Type B pancreatic cell (in vitro differentiated cells): ENCODE measurements at places on chromosomes 4 and X. TPM values are rescaled to one million over a fixed set of nuclear protein-coding genes. Genes with fewer than 3 reads are reported as not detected.

FGF2 gene
- 0.98 and 6.5 TPM in 2 replicates for total RNA-seq

MEPE gene
- not detected in 2 replicates for total RNA-seq

RAI2 gene
- 5.7 and 7.9 TPM in 2 replicates for total RNA-seq

CENPVL1 gene
- total RNA-seq, result 0.33 and 0.85 TPM in 2 replicates

SSX3 gene
- not detected in 2 replicates for total RNA-seq

GRCh38 chrX:119614776-119615175 lies 8.6 kb upstream of the NKRF start:
- no peak overlapping the region for H3K27ac ChIP-seq
- H3K36me3 ChIP-seq, result no peaks in the 10 kb centered on the region
- no peaks in the 10 kb centered on the region for H3K27me3 ChIP-seq
- DNase-seq, result no peak
- peaks cover under 1% of the 10 kb centered on the region for H3K4me1 ChIP-seq
- no peak overlapping the region for H3K4me3 ChIP-seq

- H3K4me3 ChIP-seq, result no peak overlapping the region
- H3K4me1 ChIP-seq, result peaks cover 7% of the 10 kb centered on the region
- H3K27ac ChIP-seq, result no peak overlapping the region
- H3K27me3 ChIP-seq, result peaks cover 4% of the 10 kb centered on the region
Measured at GRCh38 chr4:53818104-53818503, 226.8 kb upstream of the LNX1 start.

GRCh38 chrX:129652565-129653169 lies 2.1 kb downstream of the APLN start:
- H3K4me1 ChIP-seq, result no peaks in the 10 kb centered on the region
- H3K27me3 ChIP-seq, result peaks cover 52% of the 10 kb centered on the region
- DNase-seq, result no peak
- H3K27ac ChIP-seq, result no peak overlapping the region

GRCh38 chr4:26473893-26474292 lies 16.4 kb downstream of the CCKAR start:
- H3K27ac ChIP-seq, result no peak overlapping the region
- no peaks in the 10 kb centered on the region for H3K36me3 ChIP-seq
- H3K4me3 ChIP-seq, result no peak overlapping the region
- H3K27me3 ChIP-seq, result peaks cover 11% of the 10 kb centered on the region
- DNase-seq, result no peak

DNA sequence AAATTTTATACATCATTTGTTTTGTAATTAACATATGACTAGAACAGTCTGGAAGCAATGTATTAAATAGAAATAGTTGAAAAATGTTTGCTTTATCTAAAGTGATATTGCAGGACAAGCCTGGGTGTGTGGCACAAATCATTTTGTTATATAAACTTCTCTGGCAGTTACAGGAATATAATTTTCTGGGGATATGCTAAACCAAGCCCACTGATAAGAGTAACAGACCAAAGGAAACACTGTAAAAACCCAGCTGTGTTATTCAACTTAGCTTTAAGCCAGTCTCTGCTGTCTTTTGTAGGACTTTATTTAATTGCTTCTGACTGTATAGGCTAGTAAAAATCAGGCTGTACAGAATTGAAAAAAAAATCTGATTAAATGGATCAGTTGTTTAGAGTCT lies 156.2 kb downstream of the NR3C2 start:
- H3K4me1 ChIP-seq, result peaks cover 26% of the 10 kb centered on the region
- no peaks in the 10 kb centered on the region for H3K36me3 ChIP-seq
- no peak overlapping the region for H3K4me3 ChIP-seq
- no peaks in the 10 kb centered on the region for H3K27me3 ChIP-seq

GRCh38 chr4:76659103-76659490 lies 224.1 kb downstream of the SHROOM3 start:
- no peaks in the 10 kb centered on the region for H3K27me3 ChIP-seq
- DNase-seq, result no peak
- no peaks in the 10 kb centered on the region for H3K36me3 ChIP-seq
- no peak overlapping the region for H3K4me3 ChIP-seq

- H3K36me3 ChIP-seq, result no peaks in the 10 kb centered on the region
- DNase-seq, result no peak
- H3K27me3 ChIP-seq, result no peaks in the 10 kb centered on the region
- H3K27ac ChIP-seq, result no peak overlapping the region
- H3K4me1 ChIP-seq, result peaks cover 12% of the 10 kb centered on the region
- no peak overlapping the region for H3K4me3 ChIP-seq
Measured at GRCh38 chrX:69289046-69289792, 124.0 kb upstream of the PJA1 start.

DNA sequence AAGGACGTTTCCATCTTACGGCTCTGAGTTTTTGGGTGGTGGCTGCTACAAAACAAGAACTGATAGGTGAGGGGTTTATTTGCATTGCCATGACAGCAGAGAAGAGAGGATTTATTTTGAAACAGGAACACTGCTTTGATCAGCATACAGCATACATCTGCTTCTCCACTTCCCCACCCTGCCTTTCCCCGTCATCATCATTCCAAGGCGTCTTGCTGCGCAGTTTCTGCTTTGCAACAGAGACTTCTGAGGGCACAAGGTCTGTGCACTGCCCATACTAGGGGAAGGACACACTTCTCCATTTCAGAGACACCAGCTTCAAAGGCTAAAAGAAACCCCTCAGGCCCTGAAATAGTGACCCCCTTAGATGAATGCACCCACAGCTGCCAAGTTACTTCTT lies 19.1 kb downstream of the STARD8 start:
- no peak for DNase-seq
- no peaks in the 10 kb centered on the region for H3K27me3 ChIP-seq
- H3K36me3 ChIP-seq, result no peaks in the 10 kb centered on the region
- no peak overlapping the region for H3K4me3 ChIP-seq
- H3K27ac ChIP-seq, result no peak overlapping the region
- peaks cover 17% of the 10 kb centered on the region for H3K4me1 ChIP-seq

DNA sequence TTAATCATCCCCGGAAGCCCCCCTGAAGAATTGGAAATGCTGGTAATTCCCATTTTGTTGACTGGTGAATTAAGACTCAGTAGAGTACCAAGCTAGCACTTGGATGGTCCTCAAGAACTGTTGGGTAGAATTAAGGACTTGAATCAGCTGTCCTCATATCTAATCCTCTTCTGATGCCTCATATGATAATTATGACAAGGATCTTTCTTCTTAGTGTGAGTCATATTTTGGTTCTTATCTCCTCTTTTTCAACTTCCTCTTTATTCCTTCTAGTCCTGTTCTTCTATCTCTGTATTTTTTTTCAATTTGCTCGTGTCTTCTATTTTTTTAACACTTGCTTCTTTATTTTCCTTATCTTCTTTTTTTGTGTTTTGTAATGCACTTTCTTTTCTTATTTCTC lies 206.3 kb upstream of the ANXA3 start:
- no peak for DNase-seq
- peaks cover 12% of the 10 kb centered on the region for H3K36me3 ChIP-seq
- no peaks in the 10 kb centered on the region for H3K27me3 ChIP-seq

DNA sequence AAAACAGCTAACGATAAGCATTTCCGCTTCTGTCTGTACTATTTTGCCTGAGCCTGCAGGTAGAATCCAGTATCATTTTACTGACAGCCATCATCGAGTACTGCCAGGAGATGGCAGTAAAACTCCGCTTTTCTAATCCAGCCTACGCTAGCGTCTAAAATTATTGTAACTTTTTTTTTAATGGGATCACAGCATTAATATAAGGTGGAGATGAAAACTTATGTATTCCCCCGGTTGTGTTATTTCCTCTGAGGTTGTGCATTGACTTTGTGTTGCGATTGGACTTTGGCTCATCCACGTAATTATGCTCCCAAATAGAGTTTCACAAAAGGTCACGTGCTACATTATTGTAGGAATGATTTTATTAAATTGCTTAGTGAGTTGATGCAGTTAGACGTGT lies 248.1 kb downstream of the C4orf33 start:
- no peak for DNase-seq
- no peaks in the 10 kb centered on the region for H3K36me3 ChIP-seq
- H3K27ac ChIP-seq, result no peak overlapping the region
- H3K4me1 ChIP-seq, result peaks cover 34% of the 10 kb centered on the region

DNA sequence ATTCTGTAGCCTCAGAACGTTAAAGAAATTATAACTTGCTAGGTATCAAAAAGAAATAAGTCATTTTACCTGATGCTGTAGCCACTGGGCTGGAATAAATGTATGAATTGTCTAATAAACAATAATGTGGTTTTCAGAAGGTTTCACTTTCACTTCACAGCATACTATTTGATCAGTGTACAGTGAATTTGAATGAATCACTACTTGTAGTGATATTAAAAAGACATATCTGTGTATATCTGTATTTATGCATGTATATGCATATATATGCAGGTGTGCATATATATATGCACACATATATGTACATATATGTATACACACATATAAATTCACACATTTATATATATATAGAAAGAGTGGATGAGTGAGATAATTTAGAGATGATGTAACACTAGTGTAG lies 440.0 kb upstream of the PCDH10 start:
- H3K27ac ChIP-seq, result no peak overlapping the region
- no peaks in the 10 kb centered on the region for H3K4me1 ChIP-seq
- H3K4me3 ChIP-seq, result no peak overlapping the region
- H3K27me3 ChIP-seq, result no peaks in the 10 kb centered on the region
- no peaks in the 10 kb centered on the region for H3K36me3 ChIP-seq

DNA sequence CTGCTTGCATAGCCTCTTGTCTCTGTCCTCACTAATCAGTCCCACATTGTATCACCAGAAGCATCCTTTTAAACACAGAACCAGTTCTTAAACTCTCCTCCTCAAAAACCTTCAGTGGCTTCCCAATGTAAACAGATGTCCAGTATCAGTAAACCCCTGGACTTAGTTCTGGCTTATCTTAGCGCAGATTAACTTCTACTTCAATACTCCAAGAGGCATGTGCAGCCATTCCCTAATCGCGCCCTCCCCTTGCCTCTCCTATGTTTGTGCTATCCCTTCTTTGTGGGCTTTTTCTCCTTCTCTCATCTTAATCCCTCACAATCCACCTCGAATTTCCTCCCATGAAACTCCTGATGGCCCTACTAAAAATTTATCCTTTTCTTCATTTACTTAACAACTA lies 193.8 kb downstream of the FBXO8 start:
- DNase-seq, result no peak
- H3K4me3 ChIP-seq, result no peak overlapping the region
- H3K27me3 ChIP-seq, result peaks cover 9% of the 10 kb centered on the region
- H3K36me3 ChIP-seq, result no peaks in the 10 kb centered on the region
- no peak overlapping the region for H3K27ac ChIP-seq
- peaks cover 16% of the 10 kb centered on the region for H3K4me1 ChIP-seq

DNA sequence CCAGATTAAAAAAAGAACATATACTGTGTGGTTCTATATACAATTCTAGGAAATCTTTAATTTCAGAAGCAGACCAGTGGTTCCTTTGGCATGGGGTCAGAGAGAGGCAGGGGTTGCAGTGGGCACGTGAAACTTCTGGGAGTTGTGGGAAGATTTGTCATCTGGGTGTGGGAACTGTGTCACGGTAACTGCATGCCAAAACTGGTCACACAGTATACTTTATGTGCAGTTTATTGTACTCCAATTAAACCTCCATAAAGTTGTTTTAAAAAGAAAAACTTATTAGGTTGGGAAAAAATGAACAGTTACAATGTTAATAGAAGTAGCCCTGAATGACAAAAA lies 26.7 kb upstream of the STS start:
- H3K36me3 ChIP-seq, result peaks cover 34% of the 10 kb centered on the region
- H3K27ac ChIP-seq, result peak overlapping the region; percentile 93
- H3K27me3 ChIP-seq, result no peaks in the 10 kb centered on the region
